Stimulated activated naive CD4-positive, alpha-beta T cell (primary cell): ENCODE measurements at places on chromosomes 2 and 18.
A peak's percentile ranks its signal among the peaks of the same experiment; 100 is the strongest.

GRCh38 chr18:61085036-61085435 lies 248.2 kb upstream of the CDH20 start:
- no peak for DNase-seq

DNA sequence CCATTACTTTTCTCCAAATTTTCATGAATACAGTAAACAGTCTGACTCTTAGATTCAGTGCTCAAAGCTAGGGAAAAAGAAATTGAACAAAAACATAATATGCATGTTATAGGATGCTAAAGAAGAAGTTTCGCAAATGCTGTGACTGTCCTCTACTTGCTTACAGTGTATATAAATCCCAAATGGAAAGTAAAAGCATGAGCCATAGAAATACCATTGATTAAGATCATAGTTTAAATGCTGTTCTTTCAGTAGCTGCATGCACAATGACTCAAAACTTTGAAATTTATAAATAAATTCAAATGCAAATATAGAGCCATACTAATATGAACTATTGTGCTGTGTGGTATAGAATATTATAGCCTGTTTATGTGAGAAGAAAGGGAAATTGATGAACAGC lies 1113.9 kb upstream of the ACVR2A start:
- no peak for DNase-seq

GRCh38 chr2:109128048-109128615 lies 873 bp upstream of the SH3RF3 start:
- DNase-seq, result peak; percentile 26

DNA sequence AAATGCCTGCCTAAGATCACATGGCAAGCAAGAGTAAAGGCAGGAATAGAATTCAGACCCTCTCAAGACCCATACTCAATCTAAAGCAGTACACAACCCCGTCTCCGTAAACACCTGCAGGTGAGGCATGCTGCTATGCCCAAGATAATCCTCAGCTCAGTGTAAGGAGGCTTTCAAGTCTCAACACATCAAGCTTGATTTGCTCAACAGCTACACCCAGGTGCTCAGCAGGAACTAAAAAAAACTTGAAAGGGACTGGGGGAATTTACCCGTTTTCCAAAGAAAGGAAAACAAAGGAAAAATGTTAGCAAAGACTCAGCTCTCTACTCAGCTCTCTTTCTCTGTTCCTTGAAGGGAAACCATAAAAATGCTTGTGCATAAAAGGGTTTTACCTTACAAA lies 301.8 kb downstream of the C1D start:
- no peak for DNase-seq

DNA sequence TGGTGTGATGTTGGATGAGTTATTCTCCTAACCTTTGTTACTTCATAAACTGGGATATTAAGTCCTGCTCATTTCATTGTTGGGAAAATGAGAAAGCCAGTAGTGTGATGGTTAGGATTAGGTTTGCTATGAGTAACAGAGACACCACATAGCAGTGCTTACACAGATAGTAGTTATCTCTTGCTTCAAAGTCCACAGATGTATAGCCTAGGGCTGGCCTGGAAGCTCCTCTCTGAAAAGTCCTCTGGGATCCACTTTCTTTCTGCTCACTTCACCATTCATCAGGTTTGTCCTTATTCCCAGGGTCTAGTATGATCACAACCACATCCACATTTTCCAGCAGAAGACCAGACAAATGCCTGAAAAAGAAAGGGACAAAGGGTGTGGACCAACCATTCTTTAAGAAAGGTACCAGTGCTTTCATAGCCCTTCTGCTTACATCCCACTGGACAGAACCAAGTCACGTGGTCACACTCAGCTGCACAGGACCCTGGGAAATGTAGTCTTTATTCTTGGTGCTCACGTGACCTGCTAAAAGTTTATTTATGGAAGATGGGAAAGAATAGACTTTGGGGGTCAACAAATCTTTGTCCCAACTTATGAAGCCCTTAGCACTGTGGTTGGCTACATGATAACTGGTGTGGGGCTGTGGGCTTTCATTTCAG lies 108.9 kb downstream of the INSIG2 start:
- no peak for DNase-seq

DNA sequence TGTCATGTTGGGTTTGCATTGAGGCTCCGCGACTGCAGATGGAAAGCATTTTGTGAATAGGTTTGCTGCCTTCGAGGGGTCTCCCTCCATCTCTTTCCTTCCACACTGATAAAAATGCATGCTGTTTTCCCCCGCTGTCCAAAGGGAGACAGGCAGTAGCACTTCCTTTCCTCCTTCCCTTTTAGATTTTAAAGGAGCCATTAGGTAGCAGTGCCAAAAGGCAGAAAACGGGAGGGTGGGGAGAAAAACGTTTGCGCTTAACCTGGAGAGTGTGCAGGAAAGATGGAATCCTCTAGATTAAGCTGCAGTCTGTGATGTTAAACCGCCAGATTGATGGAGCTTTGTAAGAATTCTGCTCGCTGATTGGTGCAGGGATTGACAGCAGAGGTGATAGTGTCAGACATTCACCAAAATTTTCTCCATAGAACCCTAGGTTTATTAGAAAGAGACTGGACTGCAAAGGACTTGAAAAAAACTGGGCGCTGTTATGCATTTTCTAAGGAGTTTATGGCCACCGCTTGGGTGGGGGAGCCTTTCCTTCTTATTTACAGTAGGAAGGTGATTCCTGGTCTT lies 688 bp downstream of the MAPRE2 start:
- DNase-seq, result no peak

DNA sequence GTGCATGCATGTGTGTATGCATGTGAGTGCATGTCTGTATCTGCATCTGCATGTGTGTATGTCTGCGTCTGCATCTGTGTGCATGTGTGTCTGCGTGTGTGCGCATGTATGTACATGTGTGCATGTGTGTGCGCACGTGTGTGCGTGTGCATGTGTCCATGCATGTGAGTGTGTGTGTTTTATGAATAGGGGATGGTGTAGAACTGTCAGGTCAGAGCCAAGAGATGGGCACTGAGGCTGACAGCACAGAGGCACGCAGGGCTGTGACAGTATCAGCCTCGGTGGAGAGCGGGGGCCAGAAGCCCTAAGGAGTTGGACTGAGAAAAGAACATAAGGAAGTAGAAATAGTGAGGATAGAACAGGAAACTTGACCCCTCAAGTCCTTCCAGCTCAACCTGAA lies 494.0 kb upstream of the MYT1L start:
- DNase-seq, result no peak

- no peak for DNase-seq
Measured at GRCh38 chr2:30148850-30149249, 2.0 kb downstream of the YPEL5 start.

DNA sequence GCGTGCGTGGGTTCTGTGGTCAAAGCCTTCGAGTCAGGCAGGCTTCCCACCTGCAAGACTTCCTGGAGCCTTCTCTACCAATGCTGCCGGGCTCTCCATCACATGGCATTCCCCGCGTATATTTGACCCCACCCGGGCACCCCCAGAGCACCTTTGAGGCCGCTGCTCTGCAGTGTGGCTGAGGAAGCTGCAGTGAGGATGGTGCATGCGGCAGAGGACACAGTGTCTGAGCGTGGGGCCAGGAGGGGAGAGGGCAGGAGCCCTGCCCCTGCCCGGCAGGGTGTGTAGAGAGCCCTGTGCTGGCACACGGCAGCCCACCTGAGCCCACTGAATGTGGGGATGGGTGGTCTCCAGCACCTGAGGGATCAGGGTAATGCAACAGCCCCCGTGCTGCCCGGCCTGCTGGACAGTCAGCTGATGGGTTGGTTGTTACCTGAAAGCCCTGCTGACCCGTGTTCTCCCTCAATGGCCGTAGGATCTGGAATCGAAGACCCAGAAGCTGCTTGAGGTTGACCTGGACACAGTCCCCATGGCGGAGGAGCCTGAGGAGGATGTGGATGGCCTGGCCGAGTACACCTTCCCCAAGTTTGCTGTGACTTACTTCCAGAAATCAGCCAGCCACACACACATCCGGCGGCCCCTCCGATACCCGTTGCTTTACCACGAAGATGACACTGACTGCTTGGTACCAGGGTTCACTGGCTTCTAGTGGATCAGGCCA lies 36.8 kb upstream of the GPR17 start:
- no peak for DNase-seq

- no peak for DNase-seq
Measured at GRCh38 chr2:66164470-66164869, 270.5 kb upstream of the MEIS1 start.

DNA sequence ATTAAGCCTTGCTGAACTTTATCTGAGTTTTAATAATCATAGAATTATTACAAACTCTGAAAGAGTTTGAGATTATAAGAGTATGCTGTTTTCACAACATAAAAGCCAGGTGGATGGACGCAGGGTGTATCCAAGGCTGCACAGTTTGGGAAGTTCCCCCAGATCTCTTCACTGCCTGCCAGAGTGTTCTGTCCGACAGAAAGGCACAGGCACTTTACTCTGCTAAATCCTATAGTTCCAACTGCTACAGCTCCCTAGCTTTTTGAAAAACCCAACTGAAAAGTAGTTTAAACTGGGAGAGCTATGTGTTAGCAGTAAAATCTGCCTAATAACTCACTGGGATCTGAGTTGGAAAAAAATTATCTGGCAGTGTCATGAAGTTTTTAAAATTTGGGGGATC lies 38.0 kb downstream of the MFSD6 start:
- no peak for DNase-seq

DNA sequence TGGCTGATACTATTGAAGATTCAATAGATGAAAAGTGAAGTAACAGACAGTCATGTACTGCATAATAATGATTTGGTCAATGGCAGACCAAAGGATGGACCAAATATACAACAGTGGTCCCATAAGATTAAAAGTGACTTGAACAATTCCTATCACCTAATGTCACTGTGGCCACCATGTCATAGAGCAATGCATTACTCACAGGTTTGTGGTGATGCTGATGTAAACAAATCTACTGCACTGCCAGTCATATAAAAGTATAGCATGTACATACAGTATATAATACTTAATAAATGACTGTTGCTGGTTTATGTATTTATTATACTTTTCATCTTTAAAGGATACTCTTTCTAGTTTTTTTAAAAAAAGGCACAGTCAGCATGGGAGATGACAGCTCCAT lies 99.9 kb downstream of the USP34 start:
- DNase-seq, result no peak

GRCh38 chr18:37553633-37554398 lies 11.8 kb downstream of the CELF4 start:
- DNase-seq, result no peak

DNA sequence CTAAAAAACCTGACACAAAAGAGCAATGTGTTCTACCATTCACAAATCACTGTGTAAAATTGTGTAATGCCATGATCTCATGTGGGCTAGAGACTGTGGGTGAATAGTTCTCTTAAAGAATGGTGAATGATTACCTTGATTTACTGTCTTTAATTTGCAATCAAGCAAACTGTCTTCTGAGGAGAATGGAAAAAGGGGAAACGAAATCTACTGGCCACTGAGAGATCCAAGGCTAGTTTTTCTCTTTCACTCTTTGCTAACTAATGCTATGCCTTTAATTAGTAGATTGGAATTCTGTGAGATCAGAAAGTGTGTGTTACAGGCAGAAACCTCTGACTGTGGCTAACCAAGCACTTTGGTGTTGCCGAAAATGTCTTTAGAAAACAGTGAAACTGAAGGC lies 422.7 kb downstream of the TGIF1 start:
- no peak for DNase-seq

GRCh38 chr2:234425639-234426603 lies 71.0 kb downstream of the ARL4C start:
- peak; percentile 90 for DNase-seq

- DNase-seq, result no peak
Measured at GRCh38 chr2:200486529-200486928, 23.3 kb downstream of the KCTD18 start.

- no peak for DNase-seq
Measured at GRCh38 chr2:43612944-43613343, 17.1 kb upstream of the THADA start.

- no peak for DNase-seq
Measured at GRCh38 chr18:75090336-75090735, 118.6 kb downstream of the PTGR3 start.
